ENCODE measurements at places on chromosomes 2 and 18. TPM values are rescaled to one million over a fixed set of nuclear protein-coding genes. Genes with fewer than 3 reads are reported as not detected.

Gene KLF11
- total RNA-seq, result 6.6 TPM

Gene ALKAL2
- total RNA-seq, result 0.72 TPM

GRCh38 chr2:128435576-128436478 lies 117.2 kb upstream of the HS6ST1 start:
- no peak for DNase-seq

Gene STEAP3
- 52.2 TPM for total RNA-seq

Gene SERPINB2
- not detected for total RNA-seq
